ENCODE measurements at places on chromosomes 7 and 10.
A peak's percentile ranks its signal among the peaks of the same experiment; 100 is the strongest.

DNA sequence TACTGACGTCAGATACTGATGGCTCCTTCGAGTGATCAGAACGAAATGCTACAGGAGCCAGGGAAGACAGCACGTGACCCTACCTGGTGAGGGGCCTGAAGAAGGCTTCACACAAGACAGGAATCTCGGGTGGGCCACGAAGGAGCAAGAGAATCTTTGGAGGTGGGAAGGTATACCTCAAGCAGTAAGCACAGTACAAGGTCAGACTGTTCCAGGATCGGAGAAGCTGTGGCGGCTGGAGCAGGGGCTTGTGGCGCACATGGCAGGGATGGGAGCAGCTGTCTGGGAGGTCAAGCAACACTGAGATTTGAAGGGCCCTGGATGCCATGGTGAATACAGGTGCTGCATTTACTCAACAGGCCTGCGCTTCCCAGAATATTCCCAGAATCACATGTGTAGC is 45.4 kb downstream of the C10orf143 start:
- no peak for DNase-seq

DNA sequence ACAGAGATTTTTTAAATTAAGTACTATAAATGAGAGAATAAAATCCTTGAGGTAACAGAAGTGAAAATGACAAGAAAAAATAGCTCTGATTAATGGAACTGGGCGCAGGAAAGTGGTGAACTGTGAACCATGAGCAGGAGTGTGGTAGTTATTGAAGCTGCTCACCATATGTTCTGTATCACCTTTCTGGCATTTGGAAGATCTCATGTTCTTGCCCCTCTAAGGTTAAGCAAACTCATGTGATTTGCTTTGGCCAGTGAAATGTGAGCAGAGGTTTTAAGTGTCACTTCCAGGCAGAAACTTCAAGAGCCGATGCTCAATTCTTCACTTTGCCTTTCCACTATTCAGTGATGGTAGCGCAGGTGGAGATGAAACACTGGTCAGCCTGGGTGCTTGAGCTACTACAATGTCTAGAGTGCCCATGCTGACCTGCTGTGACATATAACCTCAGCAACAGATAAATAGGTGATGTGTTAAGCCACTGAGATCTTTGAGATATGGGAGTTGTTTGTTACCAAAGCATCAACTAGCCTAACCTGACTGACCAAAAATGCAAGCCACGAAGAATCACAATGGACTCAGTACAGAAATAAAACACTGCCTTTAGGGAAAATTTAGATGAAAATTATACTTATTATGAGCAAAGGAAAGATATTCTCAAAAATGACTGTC is 18.4 kb downstream of the MTPAP start:
- no peak for DNase-seq

GRCh38 chr10:71770255-71770654 is 3.1 kb downstream of the VSIR start:
- DNase-seq, result no peak

DNA sequence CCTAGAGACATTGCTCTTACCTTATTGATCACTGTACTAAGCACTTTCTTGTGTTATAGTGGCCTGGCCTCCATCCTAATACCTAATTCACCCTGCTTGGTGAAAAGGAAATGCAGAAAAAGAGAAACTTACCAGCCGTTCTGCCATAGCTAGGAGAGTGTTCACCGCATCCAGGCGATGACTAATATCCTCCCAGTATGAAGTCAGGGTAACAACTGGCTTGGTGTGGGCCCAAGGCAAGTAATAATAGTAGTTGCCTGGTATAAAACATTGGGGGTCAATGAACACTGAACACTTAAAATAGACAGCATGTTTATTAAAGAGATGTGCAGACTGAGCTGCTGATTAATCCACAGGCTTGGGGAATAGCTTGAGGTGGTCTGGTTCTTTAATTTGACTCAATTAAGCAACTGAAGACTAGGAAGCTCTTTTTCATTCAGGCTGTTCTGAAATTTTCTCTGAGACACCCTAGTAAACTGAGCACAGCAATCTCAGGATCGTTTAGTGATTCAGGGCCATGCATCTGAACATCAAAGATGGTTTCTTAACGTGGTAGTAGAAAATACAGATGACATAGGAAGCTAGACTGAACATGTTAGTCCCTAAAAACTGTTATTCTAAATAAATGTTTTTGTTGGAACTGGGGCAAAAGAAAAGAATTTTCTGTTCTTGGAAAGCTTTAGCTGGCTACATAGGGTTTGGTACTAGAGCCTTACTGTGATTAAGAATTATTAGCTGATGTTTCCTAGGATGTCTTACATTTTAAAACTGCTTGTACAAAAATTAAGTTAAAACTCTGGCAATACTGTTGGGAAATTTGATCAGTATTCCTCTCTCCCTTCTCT is 102.2 kb downstream of the MYOF start:
- DNase-seq, result peak; percentile 90

- DNase-seq, result no peak
These were observed 241.5 kb downstream of the AUTS2 start for GRCh38 chr7:69839782-69840181.

DNA sequence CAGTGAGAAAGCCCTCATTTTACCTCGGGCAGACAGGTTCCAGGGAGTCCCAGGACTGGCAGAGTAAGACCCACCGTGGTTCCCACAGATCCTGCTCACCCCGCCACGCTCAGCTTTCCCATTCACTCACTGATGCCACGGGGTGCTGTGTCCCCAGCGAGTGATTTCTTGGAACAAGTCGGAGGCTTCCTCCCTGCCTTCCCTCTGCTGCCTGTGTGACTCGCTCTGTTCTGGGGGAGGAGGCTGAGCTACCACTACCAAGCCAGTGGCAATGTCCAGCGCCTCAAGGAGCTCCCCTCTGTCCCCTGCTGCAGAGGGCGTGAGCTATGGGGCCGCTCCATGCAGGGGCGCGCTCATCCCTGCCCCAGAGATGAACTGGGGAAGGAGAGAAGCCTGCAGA is 12.6 kb downstream of the IL15RA start:
- DNase-seq, result no peak

- DNase-seq, result peak; percentile 83
These were observed 967 bp upstream of the GLI3 start for GRCh38 chr7:42237811-42238541.

GRCh38 chr7:1993031-1993695 is 239.6 kb downstream of the MAD1L1 start:
- DNase-seq, result no peak

GRCh38 chr7:4174016-4174415 is 508.1 kb upstream of the FOXK1 start:
- no peak for DNase-seq

GRCh38 chr7:96789914-96790313 is 80.3 kb upstream of the SEM1 start:
- DNase-seq, result no peak
